ENCODE measurements at places on chromosomes 2 and 18.

- DNase-seq, result no peak
Measured at GRCh38 chr2:233349005-233349998, 5.0 kb upstream of the DGKD start.

DNA sequence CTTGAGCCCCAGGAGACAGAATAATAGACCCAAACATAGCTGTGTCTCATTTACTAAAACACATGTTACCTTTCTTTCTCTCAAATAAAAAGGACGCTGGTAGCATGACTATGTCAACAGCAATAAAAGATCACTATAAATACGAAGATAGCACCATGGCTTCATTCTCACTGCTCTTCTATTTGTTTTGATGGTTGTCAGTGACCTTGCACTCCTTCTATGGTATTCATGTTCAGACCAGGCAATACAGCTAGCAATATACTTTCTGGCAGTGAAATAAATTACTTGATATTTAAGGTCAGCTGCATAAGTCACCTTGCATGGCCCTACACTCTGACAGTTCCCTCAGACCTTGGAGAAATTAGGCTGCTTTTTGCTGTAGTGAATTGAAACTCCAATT is 263.2 kb upstream of the CDH7 start:
- DNase-seq, result no peak

- DNase-seq, result peak; percentile 44
Measured at GRCh38 chr2:135820003-135820618, 16.9 kb downstream of the LCT start.

- no peak for DNase-seq
Measured at GRCh38 chr2:99602476-99602875, 112.7 kb upstream of the REV1 start.

DNA sequence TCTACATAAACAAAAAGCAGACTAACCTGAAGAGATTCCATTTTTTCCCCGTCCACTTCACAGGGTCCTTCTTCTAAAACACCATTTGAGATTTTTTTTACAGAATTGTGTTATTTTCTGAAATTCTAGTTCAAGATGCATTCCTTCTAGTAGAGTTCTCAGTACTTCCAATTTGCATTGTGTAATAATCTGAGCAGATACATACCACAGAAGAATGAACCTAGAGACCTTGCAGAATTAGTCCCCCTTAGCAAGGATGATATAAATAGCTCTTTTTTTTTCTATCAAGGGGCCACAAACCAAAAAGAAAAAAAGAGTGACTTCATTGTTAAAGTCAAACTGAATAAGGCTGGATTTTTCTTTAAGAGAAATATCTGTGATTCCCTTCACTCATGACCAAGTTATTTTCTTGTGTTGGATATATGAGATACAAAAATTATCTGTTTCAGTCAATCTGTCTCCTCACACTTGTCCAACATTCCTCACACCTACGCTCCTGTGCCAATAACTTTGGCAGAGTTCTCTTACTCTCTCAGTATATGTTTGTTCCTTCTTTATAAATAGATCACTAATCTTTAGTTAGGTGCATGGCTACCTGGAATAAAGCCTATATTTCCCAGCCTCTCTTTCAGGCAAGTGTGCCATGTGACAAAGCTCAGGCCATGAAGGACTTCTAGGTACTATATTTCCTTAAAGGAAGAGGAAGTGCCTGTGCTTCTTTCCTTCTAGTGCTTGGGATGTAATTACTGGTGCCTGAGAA is 183.5 kb downstream of the ZNF385B start:
- no peak for DNase-seq

GRCh38 chr2:71181316-71181715 is 45.6 kb downstream of the PAIP2B start:
- DNase-seq, result no peak

- no peak for DNase-seq
Measured at GRCh38 chr2:49129034-49129433, 25.3 kb downstream of the FSHR start.

DNA sequence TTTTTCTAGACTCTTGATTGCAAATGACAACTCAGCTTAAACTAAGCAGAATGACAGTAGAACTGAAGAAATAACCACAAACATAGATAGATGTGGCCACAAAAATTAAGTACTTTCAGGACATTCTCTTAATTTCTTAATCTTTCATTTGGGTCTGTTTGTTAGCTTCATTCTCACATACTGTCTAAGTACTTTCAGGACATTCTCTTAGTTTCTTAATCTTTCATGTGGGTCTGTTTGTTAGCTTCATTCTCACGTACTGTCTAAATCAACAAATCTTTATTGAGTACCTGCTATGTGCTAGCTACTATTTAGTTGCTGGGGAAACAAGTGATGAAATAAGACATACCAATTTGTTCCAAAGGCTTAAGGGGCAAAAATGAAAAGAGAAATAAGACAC is 35.1 kb downstream of the FAM117B start:
- DNase-seq, result no peak

DNA sequence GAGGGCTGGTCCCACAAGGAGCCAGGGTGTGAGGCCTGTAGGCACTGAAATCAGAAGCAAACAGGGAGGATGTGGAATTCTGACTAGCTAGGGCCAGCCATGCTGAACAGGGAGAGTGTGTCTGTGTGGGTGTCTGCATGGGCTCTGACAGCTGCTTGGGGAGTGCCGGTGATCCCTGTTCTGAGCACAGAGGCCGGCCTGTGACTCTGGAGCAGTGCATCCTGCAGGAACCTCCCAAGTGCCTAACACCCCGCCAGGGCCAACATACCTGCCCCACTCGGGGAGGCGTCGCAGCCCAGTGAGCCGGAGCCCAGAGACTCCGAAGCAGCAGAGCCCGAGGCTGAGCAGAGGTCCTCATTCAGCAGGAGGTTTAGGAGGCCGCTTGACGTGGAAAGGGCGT is 11.5 kb upstream of the HES6 start:
- DNase-seq, result no peak

DNA sequence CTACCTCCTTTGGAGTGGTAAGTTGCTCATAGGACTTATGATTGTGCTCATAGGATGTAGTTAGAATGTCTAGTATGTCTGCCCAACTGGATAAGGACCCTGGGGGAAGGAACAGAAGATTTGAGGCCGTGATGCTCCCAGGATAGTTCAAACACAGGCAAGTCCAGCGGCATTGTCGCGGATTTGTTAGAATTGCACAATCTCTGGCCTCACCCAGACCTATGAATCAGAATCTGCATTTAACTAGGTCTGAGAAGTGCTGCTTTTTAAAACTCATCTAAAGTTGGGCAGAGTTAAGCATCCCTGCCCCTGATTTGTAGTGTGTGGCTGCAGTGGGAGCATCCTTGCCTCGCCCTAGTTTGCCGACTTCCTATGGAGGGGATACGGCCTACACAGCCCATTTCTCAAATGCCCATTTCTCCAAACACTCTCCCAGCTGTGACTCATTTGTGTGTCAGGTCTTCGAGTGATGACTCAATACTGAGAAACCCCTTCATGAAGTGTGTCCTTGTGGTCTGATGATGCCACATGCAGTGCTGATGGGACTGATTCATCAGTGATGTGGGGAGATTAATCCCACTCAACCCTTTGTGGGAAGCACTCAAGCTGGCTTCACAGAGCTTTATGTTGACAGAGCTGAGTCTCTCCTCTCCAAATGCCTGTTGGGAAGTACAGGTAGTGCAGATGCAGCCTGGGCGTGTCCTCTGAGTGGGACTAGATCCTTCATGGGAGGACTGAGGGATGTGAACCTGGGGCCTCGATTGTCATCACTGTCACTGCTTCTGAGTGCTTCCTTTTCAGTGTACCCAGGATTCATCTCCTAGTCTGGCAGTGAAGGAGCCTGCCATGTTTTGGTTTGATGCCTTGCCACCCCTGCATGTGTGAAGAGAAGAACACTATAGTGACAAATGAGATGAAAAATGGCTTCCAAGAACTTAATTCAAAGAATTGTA is 18.7 kb downstream of the SMIM21 start:
- no peak for DNase-seq

DNA sequence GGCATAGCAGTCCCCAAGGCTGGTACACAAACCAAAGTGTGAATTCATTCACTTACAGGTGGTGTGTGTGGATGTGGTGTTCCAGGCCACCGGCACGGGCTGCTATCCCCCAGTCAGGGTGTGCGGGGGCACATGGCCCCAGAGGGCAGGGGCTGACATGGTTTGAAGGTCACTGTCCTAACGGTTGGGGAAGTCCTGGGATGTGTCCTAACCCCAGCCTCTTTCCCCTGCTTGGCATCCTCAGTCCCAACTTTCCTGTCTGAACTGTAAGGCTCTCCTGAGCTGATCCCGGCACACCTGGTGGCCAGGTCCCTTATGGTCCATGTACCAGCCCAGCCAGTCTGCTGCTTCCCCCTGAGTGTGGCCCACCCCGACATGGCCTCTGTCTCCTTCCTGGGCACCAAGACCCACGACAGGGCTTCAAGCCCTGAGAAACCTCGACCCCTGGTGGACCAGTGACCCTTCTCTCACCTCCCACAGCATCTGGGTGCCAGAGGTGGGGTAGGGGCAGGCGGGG is 2.4 kb upstream of the TMEM185B start:
- DNase-seq, result no peak

- no peak for DNase-seq
Measured at GRCh38 chr2:18077704-18078103, 199.2 kb downstream of the KCNS3 start.

GRCh38 chr18:11987527-11987926 is 6.2 kb downstream of the IMPA2 start:
- no peak for DNase-seq

- no peak for DNase-seq
Measured at GRCh38 chr18:60329131-60329530, 43.4 kb downstream of the MC4R start.

DNA sequence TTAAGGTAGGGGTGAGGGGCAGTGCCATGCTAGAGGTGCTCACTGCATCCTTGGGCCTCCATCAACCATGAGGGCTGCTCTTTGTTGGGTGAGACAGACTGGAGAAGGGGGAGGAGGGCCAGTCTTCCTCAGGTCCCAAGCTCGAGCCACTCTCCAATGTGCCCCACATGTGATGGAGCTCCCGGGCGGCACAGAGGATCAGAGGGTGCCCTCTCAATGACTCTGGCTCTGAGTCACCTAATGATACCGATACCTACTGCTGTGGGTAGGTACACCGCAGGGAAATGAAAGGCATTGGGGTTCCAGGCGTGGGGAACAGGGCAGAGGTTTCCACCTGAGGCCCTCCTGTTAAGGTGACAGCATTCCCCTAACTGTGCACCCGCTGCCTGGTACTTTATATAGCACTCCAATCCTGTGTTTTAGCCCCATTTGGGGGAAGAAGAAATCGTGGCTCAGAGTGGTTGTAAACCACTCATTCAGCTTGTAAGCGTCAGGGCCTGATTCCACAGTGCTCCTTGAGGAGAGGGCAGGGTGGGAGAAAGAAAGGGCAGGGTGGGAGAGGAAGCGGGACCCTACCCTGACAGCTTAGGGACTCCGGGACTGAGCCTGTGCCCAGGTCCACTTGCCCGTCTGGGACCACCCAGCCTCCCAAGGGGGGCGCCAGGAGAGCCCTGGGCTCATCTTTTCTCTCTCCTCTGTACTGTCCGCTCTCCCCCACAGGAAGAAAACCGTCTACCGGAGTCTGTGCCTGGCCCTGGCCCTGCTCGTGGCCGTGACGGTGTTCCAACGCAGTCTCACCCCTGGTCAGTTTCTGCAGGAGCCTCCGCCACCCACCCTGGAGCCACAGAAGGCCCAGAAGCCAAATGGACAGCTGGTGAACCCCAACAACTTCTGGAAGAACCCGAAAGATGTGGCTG is 1.8 kb downstream of the B3GNT7 start:
- DNase-seq, result no peak

- no peak for DNase-seq
Measured at GRCh38 chr2:5479265-5479928, 212.8 kb upstream of the SOX11 start.

- DNase-seq, result no peak
Measured at GRCh38 chr2:187655001-187655400, 100.8 kb upstream of the TFPI start.

GRCh38 chr2:54524226-54524991 is 68.3 kb downstream of the SPTBN1 start:
- no peak for DNase-seq

GRCh38 chr2:85957256-85957655 is 68.5 kb upstream of the ST3GAL5 start:
- no peak for DNase-seq

DNA sequence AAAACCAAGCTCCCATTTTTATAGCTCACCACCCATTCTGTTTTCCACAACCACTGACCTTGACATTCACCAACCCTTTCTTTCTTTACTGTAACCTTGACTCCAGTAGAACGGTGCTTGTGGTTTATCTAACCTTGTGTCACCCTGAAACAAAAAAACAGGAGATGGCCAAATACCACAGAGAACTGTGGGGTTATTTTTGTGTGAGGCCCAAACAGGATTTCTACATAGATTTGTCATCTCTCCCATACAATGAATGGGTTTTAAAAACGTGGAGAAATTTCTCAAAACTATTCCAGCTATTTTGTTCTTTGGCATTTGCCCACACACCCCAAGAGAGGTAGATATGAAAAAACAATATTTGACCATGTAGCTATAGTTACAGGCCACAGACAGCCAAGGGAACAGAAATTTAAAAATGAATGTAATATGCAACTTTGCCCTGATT is 231.3 kb upstream of the TANK start:
- no peak for DNase-seq

GRCh38 chr18:71327850-71328249 is 1039.0 kb downstream of the SOCS6 start:
- no peak for DNase-seq

- DNase-seq, result no peak
Measured at GRCh38 chr2:98804265-98804650, 73.3 kb upstream of the MGAT4A start.

DNA sequence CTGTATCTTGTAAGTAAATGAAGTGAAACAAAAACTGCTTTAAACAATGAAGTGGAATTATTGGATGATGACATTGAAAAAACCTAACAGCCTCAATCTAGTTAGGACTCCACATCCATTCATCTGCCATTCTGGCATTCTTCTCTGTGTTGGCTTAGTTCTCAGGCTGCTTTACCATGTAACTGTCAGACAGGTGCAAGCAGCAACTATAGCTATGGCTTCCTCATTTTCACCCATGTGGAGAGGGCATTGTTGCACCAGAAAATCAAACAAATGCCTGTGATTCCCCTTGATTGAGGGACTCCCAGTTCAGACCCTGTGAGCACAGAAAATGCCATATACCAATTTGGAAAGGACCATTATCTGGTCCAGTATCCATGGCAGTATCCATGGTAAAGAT is 129.5 kb upstream of the NYAP2 start:
- no peak for DNase-seq

- no peak for DNase-seq
Measured at GRCh38 chr18:55515941-55516710, 71.9 kb downstream of the TCF4 start.

DNA sequence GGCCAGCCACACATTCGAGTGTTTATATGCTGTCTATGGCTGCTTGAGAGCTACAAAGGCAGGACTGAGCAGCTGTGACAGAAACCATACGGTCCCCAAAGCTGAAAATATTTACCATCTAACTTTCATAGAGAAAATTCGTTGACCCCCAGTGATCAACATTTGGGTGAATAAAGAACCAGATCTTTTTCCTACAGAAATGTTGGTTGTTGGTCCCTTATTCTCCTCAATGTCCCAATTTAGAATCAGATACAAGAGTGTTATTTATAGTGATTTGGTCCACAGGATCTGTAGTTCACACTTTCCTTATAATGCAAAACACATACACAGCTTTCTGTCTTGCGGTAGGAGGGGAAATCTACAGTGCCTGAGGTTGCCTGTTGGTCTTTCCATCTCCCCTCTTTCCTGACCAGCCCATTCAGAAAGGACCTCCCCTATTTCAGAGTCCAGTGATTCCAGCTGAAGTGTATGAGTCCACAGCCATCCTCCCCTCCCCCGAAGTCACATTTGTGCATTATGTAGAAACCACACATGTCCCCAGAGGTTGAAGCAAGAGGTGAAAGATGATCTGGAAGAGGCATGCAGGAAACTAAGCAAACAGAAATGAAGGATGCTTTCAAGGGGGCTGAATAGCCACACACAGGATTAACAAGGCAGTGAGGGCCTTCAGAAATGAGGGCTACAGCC is 61.9 kb downstream of the SPRED2 start:
- no peak for DNase-seq
